ENCODE measurements at places on chromosomes 5 and 9.

DNA sequence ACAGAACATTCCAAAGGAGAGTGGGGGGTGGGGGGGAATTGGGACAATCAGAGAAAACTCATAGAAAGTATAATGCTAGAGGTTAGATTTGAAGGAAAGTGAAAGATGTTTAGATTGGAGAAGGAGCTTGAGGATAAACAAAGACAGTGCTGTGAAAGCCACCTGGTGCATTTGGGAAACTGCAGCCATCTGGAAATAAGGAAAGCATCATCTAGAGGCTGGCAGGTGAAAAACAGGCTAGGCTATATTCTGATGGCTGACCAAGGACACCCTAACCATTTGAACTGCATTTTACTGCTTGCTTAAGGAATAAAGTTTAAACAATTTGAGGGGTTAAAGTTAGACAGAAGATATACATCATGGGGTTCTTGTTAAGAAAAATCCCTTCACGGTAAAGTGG, 296.4 kb downstream of the CETN3 start:
- DNase-seq: no peak

DNA sequence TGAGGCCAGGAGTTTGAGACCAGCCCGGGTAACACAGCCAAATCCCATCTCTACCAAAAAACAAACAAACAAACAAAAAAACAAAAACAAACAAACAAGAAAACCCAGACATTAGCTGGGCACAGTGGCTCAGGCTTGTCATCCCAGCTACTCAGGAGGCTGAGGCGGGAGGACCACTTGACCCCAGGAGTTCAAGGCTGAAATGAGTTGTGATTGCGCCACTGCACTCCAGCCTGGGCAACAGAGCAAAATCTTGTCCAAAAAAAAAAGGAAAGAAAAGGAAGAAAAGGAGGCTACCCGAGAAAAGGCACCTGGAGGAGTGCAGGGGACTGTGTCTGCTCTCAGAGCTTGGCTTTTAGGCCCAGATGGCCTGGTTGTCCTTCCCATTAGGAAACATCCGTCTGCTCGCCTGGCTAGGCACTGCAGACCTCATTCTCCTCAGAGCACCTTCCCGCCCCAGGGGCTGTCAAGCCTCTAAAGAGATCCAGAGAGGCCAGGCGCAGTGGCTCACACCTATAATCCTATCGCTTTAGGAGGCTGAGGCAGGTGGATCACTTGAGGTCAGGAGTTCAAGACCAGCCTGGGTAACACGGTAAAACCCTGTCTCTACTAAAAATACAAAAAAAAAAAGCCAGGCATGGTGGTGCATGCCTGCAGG, 185.3 kb upstream of the IER5L start:
- no peak for DNase-seq

DNA sequence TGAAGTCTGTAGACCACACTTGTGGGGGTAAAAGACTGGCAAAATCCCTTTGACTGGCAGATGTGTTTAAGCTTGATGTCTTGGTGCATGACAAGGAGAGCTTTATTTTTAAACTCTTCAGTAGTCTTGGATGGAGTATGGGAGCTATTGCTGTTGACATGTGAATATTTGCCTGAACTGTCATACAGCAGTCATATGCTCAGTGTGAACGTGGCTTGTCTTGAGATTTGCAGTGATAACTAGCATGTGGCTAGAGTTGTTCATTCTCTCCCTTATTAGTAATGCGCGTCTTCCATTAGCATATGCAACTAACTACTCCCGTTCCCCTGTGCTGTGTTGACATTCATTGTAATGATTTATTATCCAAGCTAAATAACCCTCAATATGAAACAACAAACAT, 523.6 kb upstream of the WWC1 start:
- DNase-seq: no peak

DNA sequence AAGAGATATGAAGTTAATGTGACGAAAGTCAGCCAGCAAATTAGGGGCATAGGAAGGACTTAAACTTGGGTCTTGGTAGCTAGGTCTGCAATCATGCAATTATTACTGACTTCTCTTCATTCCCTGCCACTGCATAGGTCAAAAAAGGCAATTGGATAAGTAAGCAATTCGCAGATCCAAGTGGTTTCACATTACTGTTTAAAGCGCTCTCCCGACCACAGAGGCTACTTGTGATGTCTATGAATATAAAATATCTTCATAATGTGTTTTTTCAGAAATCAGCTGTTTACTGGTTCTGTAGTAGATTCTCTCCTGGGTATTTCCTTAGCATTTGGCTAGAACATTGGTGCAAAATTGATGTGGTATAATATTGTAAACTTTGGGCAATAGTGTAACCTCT, 174.7 kb upstream of the PTGER4 start:
- no peak for DNase-seq

DNA sequence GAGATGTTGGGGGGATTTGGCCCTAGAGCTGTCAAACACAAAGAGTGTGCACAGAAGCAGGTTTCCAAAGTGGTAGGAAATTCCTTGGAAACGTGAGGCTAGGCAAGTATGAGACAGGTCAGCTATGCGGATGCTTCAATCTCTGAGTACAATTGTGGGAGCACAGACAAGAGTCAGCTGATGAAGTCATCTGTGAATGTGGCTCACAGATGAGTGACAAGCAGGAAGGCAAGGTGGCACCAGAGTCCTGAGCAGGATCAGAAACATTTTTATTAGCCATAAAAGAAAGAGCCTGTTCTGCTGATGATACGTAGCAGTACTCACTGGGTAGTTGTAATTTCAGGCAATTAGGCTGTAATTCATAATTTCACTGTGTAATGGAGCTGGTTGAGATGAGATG, 117.0 kb downstream of the DCP2 start:
- DNase-seq: no peak

DNA sequence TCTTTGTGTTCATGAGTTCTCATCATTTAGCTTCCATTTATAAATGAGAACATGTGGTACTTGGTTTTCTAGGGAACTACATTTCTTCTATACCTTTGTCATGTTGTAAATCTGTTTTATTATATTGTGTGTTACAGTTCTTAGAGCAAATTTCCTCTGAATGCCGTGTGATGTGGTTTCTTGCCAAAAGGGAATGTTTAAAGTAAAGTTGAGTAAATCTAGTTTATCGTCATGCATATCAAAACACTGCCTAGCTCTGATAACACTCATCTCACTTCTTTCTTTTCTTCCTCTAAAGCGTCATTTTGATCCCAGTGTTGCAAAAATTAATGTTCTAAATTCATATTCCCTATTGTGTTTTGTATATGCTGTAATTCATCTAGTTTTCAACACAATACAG, 295.4 kb upstream of the HAPLN1 start:
- no peak for DNase-seq

DNA sequence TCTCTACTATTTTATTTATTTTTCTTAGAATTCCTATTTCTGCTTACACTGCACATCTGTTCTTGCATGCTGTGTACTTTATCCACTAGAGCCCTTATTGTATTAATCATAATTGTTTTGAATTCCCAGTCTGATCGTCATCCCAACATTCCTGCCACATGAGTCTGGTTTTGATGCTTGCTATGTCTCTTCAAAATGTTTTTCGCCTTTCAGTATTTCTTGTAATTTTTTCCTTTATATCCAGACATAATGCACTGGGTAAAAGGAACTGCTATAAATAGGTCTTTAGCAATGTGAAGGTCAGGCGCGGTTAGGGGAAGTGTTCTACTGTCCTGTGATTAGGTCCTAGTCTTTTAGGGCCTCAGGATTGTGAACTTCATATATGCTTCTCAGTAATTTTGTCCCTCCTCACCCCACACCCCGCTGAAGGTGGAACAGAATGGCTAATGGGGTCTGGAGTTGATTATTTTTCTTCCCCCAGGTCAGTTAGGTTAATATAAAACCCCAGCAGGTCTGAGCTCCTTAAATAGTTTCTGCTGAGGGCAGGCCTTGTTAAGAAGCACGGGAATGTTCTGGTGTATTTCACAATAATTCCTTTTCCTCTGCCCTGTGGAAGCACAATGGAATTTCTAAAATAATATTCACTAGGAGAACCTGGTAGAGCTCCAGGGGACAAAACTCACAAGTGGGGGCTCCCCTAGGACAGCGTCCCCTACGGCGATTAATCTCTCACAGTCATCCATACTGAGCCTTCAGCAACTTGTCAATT, 146.6 kb upstream of the TUT7 start:
- no peak for DNase-seq

GRCh38 chr5:177015156-177015555, 7.3 kb upstream of the ZNF346 start:
- DNase-seq: no peak

DNA sequence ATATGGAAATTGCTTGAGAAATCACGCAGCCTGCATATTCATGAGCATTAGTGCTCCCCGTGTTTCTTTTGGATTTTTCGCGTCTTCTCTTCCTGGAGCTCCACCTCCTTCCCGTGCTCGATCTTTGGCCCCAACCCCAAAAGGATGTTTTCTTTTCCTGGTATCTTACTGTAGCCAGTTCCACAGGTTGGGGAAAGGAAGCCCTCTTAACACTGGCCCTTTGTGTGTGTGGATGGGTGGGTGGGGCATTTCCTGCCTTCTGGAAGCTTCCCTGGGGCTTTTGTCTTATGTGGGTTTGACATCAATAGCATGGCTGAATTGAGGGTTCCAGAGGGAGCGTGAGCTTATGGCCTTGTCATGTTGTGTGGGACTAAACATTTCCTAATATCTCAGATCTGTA, 21.9 kb downstream of the STXBP1 start:
- no peak for DNase-seq

DNA sequence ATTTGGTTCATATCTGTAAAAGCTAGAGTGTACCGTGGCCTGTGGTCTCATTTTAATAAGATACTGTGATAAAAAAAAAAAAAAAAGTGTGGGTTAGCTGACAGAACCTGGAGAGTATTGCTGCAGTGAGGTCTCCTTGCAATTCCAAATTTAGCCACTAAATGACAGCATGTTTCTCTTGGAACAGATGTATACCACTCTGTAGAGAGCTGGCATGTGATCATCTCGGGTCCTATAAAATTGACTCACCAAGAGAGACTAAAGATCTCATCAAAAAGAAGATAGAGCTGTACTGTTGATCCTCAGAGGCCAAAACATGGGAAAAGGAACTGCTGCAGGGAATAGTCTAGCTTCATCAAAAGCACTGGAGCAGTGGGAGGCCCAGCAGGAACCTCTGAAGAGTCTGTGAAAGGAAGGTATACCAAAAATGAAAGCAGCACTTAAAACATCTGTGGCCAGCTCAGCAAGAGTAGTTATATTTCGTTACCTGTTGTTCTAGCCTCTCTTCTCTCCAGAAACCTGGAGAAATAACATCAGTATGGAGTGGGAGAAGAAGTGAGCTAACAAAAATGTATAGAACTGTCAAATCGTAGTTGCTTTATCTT, 826.8 kb downstream of the EFNA5 start:
- no peak for DNase-seq

DNA sequence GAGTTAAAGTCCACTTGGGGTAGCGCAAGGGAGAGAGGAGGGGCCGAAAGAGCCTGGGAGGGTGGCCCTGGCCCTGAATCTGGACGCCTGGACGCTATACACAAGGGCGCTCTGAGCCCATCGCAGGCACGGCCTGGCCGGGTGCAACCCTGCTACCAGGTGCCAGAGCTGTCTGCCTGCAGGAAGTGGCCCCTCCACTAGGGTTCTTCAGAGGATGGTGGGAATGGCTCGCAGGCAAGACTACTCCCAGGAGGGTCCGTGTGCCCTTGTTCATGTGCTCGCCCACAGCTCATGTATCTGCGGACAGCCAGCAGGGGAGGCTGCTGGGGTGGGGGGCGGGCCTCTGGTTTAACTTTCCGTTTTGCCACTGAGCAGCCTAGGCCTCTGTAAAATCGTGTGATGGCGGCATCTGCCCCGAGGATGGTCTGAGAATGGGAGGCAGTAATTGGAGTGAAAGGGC, 1.4 kb upstream of the NKD2 start:
- no peak for DNase-seq

GRCh38 chr9:20564650-20565049, 57.6 kb downstream of the MLLT3 start:
- DNase-seq: no peak

DNA sequence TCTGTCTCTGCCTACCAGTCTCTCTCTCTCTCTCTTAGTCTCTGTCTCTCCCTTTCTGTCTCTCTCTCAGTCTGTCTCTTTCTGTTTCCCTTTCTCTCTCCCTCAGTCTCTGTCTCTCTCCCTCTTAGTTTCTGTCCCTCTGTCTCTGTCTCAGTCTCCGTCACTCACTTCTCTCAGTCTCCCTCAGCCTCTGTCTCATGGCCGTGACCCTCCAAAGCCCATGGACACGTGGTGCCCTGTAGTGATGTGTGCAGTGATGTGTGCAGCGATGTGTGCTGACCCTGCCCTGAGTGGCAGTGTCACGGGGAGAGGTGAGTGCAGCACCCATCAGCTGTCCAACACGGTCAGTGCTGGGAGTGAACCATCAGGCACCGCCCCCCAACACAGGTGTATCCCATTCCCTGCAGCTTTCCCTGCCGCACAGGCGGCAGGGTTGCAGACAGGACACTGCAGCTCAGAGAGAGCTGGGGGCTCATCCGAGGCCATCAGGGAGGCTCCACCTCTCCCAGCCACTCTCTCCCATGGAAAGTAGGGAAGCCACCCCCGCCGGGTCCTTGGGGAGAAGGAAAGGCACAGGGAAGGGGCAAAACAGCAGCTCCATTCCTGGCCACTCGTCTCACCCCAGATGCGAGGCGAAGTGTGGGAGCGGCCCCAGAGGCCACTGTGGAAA, 794 bp upstream of the LRRC14B start:
- DNase-seq: no peak

GRCh38 chr5:172906888-172907287, 52.3 kb upstream of the RPL26L1 start:
- DNase-seq: no peak

GRCh38 chr9:133032171-133032570, 1.4 kb downstream of the GTF3C5 start:
- DNase-seq: no peak

- no peak for DNase-seq
These were observed 40.9 kb downstream of the FAF2 start for GRCh38 chr5:176489077-176489476.

GRCh38 chr9:136544964-136545691, 720 bp downstream of the NOTCH1 start:
- no peak for DNase-seq

- no peak for DNase-seq
These were observed 126.5 kb upstream of the ABCA1 start for GRCh38 chr9:105054491-105054890.

DNA sequence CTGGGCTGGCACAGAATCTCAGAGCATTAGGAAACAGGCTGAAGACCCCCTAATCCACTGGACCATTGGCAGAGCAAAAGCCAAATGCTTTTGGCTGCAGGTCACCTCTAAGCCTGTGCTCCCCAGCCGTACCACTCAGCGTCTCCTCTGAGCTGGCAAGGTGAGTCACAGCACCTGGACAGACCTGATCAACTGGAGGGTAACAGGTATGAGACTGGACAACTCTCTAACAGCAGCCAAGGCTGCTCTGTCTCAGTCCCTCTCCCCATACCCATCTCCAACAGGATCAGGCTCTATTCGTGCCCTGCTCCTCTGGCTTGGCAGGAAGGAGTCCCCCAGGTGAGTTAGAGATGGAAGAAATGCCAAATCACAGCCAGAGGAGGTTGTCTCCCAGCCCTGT, 4.7 kb downstream of the GOLGA2 start:
- DNase-seq: no peak

All from BE2C (cell line).